ENCODE measurements at places on chromosomes 4 and X.

DNA sequence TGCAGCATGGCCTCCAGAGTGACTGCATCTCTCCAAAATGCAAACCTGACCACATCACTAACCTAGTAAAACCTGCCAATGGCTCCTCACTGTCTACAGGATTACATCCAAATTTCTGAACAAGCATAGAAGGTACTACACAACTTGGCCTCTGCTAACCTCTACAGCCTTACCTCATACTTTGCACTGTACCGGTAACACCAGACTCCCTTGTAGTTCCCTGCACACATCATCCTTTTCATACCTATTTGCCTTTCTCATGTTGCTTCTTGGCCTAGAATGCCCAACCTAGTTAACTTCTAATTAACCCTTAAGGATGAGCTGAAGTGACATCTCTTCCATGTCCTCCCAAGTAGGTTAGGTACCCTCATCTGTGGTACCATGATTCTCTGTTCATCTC is 33.4 kb upstream of the KCNE5 start:
- DNase-seq: no peak

DNA sequence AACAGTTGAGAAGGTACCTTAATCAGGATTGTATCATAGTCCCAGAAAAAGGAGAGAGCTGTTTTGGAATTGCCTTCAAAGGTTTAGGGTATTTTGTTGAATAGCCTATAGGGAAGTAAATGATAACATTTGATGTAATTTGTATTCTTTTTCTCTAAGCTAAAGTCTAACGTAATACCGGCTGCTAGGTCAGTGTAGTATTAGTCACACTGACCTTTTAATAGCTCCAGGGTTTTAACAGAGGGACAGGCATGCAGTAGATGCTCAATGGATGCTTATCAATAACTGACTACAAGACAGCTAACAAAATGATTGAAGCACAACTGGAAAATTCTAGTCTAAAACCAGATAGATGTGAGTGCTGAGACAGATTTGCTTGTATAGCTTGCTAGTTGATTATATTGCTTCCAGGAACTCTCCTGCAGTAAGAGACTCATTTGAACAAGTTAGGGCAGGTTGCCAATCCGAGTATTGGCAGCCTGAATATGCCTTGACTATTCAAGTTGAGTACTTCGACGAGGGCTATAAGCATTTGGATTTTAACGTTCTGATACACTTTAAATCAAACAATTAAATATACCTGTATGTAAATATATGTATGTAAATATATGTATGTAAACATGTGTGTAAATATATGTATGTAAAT is 16.5 kb upstream of the PNPLA4 start:
- DNase-seq: no peak

DNA sequence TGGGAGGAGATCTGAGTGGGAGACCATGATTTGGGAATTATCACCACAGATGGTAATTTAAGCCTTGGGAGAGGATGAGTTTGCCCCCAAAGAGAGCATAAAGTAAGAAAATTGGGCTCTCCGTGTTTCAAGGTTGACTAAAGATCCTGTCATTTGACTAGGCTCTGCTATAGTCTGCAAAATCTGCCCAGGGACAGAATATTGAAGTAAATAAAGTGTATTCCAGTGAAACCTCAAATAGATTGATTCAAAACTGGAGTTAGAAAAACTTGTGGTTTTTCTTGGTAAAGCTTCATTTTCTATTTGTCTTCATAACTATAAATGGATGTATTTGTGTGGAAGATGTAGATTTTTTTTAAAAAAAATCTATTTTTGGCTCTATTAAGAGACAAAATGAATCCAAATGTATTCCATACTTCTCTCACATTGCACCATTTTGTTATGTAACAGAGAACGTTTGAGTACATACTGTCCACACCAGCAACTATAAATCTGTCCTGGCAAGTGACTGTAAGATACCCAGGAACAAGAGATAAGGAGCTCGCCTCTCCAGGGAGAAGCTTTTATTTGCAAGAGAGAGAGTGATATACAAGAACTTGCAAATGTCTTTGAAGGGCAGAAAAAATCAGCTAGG is 170.2 kb downstream of the CBR4 start:
- no peak for DNase-seq

- no peak for DNase-seq
These were observed 32.5 kb downstream of the HTRA3 start for GRCh38 chr4:8301851-8302730.

DNA sequence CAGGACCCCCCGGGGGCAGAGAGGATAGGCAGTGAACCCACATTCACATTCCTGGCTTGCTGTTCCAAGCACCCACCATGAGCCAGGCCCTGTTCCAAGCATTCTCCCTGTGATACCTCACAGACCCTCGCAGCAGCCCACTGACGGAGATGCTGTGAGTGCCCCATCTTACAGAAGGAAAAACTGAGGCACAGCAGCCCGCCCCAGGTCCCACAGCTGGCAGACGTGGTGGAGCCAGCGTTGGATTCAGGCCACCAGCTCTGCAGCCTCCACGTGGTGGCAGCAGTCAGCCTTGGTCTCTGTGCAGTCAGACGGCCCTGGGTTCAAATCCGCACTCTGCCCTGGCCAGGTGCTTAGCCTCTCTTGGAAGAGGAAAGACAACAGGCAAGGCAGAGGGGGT is 16.8 kb downstream of the MAN2B2 start:
- no peak for DNase-seq

DNA sequence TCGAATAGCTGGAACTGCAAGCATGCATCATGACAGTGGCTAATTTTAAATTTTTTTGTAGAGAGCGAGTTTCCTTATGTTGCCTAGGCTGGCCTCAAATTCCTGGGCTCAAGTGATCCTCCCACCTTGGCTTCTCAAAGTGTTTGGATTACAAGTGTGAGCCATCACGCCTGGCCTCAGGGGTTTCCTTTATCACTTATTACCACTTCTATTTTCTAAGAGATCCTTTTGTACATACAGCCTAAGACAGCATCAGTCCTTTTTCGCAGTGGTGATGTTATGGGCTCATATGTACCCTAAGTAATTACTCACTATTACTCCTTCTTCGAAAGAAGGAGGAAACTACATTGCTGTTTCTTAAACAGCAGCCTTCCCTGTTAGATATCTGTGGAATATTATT is 54.1 kb upstream of the CDKN2AIP start:
- no peak for DNase-seq

GRCh38 chrX:6227453-6227835 is 1.2 kb downstream of the NLGN4X start:
- no peak for DNase-seq

- DNase-seq: no peak
These were observed 50.9 kb upstream of the ADRA2C start for GRCh38 chr4:3715061-3715854.

DNA sequence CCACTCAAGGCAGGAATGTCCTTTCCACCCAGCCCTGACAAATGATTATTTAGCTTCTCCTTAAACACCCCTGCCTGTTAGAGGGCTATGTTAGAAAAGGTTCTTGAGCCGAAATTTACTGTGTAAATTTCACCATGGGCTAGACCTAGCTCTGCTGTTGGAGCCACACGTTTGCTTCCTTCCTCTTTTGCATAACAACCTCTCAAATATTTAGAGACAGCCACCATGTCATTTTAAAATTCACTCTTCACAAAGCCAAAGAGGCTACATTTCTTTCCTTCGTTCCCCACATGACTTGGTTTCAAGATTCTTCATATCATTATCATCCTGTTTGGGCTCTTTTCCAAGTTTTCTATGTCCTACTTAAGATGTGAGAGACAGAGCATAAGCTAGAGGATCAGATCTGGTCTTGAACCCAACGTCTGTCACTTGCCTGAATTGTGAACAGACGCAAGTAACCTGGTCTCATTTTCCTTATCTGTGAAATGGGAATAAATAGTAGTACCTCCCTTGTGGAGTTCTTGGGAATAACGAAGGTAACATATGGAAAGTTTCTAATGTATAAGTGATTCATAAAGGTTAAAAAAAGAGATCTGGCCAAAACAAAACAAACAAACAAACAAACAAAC is 6.7 kb downstream of the DOCK11 start:
- no peak for DNase-seq

- DNase-seq: no peak
These were observed 389.7 kb upstream of the NR3C2 start for GRCh38 chr4:148831945-148832344.

GRCh38 chr4:173121076-173121561 is 47.5 kb upstream of the GALNT7 start:
- DNase-seq: no peak

DNA sequence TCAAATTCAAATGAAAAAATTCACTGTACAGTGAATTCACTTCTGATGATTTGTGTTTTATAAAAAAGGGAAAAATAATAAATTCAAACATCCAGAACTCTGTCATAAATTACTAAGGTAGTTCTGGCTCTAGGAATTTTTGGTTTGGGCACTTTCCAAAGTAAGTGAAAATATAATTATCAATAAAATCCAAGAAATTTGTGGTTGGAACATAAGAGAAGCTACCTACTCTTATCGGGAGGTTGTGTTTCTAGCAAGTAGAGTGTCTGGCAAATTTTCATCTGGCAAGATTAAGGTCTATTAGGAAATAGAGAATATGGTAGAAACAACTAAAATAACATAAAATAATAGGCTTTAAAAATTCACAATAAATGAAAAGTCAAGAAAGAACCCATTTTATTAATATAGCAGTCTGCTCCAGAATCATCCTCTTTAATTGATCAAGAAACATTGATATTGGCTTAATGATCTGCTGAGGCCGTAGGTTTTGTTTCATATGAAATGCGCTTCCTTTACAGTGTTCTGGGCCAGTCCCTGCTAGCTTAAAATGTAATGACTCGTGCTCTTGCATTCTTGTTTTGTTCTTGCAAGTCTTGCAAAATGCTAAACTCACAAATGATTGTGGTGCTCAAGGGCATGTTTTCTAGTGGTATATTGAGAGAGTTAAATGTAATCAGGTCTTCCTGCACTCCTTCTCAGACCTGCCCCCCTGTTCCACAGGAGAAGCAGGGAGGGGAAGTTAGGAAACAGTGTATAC is 331.4 kb downstream of the RAPGEF2 start:
- no peak for DNase-seq

DNA sequence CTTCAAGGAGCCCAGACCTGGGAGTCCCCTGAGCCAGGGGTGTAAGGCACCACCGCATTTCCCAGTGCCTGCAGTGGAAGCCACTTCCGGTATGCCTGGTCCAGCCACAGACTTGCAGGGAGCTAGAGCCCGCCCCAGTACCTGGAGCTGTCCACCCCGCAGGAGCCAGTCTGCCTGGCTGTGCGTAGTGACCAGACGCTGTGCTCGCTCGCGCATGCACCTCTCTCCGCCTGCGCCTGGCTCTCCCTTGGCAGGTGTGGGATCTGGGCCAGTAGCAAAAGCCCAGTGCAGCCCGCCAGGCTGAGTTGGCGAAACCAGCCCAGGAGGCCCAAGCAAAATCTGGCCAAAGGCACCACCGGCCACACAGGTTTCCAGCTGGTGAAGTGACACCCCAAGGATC is 973.7 kb upstream of the AGA start:
- DNase-seq: no peak

GRCh38 chrX:148333989-148334388 is 166.4 kb upstream of the AFF2 start:
- peak; percentile 21 for DNase-seq

GRCh38 chr4:3835527-3836405 is 69.6 kb downstream of the ADRA2C start:
- DNase-seq: no peak

DNA sequence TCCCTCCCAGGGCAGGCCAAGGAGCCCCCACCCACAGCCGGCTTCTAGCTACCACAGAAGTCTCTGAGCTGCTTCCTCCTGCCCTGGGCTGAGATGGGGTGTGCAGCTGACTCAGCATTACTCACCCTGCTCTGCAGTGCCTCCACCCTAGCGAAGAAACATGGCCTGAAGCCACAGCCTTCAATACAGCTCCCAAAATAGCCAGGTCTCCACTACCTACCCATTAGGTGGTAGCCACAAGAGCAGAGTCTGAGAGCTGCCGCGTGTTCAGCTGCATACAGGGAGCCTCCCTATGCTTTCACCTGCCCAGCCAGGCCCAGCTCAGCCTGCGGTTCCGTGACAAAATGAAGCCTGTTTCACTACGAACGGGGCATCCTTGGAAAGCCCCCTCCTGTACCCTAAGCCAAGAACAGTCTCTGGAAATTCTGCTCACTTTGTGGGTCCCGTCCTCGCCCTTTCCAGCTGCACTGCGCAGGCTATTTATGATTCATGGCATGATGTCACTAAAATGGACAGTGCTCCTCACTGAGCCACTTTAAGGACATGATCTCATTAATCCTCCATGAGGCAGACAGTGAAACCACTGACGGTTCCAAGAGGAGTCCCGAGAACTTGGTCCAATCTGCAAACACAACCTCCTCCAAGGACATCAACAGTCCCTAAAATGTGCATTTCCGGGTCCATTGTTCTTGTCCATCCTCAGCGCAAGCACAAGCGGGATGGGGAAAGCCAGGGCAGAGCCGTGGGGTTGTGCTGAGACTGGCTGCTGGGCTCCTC is 20.2 kb downstream of the WDR1 start:
- peak; percentile 77 for DNase-seq

DNA sequence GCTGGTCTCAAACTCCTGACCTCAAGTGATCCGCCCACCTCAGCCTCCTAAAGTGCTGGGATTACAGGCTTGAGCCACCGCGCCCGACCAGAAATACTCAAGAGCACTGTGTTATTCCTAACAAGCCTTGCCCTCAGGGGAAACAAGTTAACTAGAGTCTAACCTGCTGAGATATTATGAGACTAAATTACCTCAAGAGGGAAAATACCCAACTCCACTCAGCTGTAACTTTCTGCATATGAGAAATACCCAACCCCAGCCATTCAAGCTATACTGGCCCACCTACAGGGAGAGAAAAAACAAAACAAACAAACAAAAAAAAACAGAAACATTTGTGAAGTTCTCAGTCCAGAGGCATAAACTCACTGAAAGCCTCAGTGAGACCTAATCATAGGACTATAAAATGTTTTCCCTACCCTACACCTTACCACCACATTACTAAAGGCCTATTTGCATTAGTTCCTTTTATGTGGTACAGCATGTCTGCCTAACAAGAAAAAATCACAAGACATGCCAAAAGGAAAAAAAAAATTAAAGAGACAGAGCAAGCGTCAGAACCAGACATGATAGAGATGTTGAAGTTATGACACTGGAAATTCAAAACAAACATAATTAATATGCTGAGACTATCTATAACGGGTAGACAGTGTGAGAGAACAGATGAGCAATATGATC is 876.0 kb downstream of the FSTL5 start:
- DNase-seq: no peak

DNA sequence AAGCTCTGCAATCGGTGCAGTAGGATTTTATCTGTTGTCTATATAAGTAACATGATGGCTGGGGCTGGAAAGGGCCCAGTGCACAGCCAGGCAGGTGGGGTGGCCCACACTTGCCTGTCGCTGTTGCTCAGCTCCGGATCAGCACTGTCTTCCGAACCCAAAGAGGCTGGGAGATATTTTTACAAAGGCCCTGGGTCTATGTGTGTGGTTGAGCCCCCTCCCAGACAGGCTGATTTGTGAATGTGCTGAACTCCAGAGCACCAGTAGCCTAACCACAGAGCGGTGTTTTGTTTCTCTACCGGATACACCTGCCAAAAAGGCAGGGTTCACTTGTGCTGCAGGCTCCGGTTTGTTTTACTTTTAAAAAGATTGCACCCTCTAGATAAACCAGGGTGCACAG is 33.5 kb upstream of the CHRNA9 start:
- DNase-seq: peak; percentile 85
